ENCODE measurements at places on chromosomes 7 and 10. TPM values are rescaled to one million over a fixed set of nuclear protein-coding genes. Genes with fewer than 3 reads are reported as not detected.

Gene NXPH1
- total RNA-seq, result not detected

Gene ZCCHC24
- 2.1 TPM for total RNA-seq

Gene LRRC4
- 1.2 TPM for total RNA-seq

Gene TFR2
- total RNA-seq, result 8.3 TPM

Gene MSRB2
- 3.0 TPM for total RNA-seq

GRCh38 chr7:46391231-46392201 lies 470.4 kb upstream of the IGFBP3 start:
- H3K27ac ChIP-seq, result no peak overlapping the region
- H3K4me3 ChIP-seq, result no peak overlapping the region
- no peaks in the 10 kb centered on the region for H3K4me1 ChIP-seq
- no peaks in the 10 kb centered on the region for H3K36me3 ChIP-seq
- no peaks in the 10 kb centered on the region for H3K27me3 ChIP-seq
- DNase-seq, result no peak

GRCh38 chr7:42186151-42186550 lies 50.9 kb downstream of the GLI3 start:
- DNase-seq, result no peak
- no peaks in the 10 kb centered on the region for H3K27me3 ChIP-seq
- no peak overlapping the region for H3K27ac ChIP-seq
- no peaks in the 10 kb centered on the region for H3K36me3 ChIP-seq
- no peak overlapping the region for H3K4me3 ChIP-seq
- no peaks in the 10 kb centered on the region for H3K4me1 ChIP-seq

GRCh38 chr7:1873070-1873405 lies 203.0 kb downstream of the ELFN1 start:
- peaks cover 18% of the 10 kb centered on the region for H3K36me3 ChIP-seq
- no peaks in the 10 kb centered on the region for H3K27me3 ChIP-seq
- DNase-seq, result no peak
- H3K4me1 ChIP-seq, result peaks cover 4% of the 10 kb centered on the region
- H3K4me3 ChIP-seq, result no peak overlapping the region
- no peak overlapping the region for H3K27ac ChIP-seq

DNA sequence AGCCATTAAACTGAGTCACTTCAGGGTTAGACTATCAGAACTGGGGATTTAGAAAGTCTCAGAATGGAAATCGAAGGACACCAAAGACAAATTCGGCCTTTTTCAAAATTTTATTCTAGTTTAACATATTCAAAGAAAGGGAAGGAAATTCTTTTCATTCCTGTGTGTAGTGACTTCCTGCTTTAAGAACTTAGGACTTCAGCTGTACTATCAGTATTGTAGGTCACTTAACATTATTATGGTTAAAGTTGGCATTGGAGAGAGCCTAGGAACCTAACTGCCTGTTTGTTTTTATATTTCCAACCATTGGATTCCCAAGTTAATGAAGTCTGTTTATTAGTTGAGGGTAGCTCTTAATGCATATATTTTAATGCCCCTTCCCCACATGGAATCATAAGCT lies 63.7 kb downstream of the PTEN start:
- H3K4me1 ChIP-seq, result peaks cover 80% of the 10 kb centered on the region
- no peak overlapping the region for H3K4me3 ChIP-seq
- no peak overlapping the region for H3K27ac ChIP-seq
- no peak for DNase-seq
- H3K27me3 ChIP-seq, result no peaks in the 10 kb centered on the region

GRCh38 chr7:106681815-106682495 lies 21.0 kb upstream of the CCDC71L start:
- no peaks in the 10 kb centered on the region for H3K27me3 ChIP-seq
- no peaks in the 10 kb centered on the region for H3K4me1 ChIP-seq
- no peak for DNase-seq
- H3K4me3 ChIP-seq, result no peak overlapping the region

- no peaks in the 10 kb centered on the region for H3K4me1 ChIP-seq
- no peak overlapping the region for H3K4me3 ChIP-seq
- H3K27me3 ChIP-seq, result no peaks in the 10 kb centered on the region
These were observed 22.0 kb downstream of the SUN1 start for GRCh38 chr7:854118-854775.

- H3K36me3 ChIP-seq, result no peaks in the 10 kb centered on the region
- H3K27me3 ChIP-seq, result no peaks in the 10 kb centered on the region
- no peak for DNase-seq
- H3K27ac ChIP-seq, result no peak overlapping the region
- H3K4me1 ChIP-seq, result no peaks in the 10 kb centered on the region
These were observed 418.9 kb downstream of the DGKB start for GRCh38 chr7:14483663-14484062.

DNA sequence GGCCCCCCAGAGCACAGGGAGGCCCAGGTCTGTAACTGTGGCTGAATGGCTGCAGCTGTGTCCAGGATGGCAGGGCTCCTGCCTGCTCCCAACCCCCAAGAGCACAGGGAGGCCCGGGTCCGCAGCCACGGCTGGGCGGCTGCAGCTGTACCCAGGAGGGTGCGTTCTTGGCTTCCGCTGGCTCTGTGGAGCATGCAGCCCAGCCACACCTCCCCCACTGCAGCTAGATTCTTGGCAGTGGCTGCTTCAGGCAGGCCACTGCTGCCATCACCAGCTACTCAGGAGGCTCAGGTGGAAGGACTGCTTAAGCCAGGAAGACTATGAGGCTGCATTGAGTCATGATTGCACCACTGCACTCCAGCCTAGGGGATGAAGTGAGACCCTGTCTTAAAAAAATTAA lies 27.9 kb downstream of the C7orf25 start:
- H3K27ac ChIP-seq, result no peak overlapping the region
- no peaks in the 10 kb centered on the region for H3K36me3 ChIP-seq
- H3K4me1 ChIP-seq, result peaks cover 26% of the 10 kb centered on the region
- no peak overlapping the region for H3K4me3 ChIP-seq
